Muscle of leg (tissue), 16 donors: ENCODE measurements at places on chromosomes 6 and 20. TPM values are rescaled to one million over a fixed set of nuclear protein-coding genes. Genes with fewer than 3 reads are reported as not detected.

GRCh38 chr6:167731216-167731615, 95.5 kb upstream of the AFDN start:
- no peak for DNase-seq

GRCh38 chr20:21166801-21167200, 40.9 kb downstream of the KIZ start:
- no peak for DNase-seq

- DNase-seq: peak; percentile 60
Measured at GRCh38 chr20:47818016-47818415, 32.7 kb upstream of the SULF2 start.

DNA sequence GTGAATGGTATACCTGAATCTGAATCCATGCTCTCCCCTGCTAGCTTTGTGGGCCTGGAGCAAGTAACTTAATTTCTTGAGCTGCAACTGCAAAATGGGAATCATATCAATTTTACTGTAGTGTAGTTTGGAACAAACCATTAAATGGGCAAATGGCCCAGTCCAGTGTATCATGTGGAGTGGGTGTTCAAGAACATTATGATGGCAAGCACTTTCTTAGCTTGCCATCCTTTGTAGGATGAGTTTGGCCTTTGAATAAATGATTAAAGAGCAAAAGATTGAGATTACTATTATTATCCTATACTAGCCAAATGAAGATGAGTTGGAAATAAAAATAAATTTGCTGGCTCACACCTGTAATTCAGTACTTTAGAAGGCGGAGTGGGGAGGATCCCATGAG, 120.4 kb downstream of the SESN1 start:
- no peak for DNase-seq

DNA sequence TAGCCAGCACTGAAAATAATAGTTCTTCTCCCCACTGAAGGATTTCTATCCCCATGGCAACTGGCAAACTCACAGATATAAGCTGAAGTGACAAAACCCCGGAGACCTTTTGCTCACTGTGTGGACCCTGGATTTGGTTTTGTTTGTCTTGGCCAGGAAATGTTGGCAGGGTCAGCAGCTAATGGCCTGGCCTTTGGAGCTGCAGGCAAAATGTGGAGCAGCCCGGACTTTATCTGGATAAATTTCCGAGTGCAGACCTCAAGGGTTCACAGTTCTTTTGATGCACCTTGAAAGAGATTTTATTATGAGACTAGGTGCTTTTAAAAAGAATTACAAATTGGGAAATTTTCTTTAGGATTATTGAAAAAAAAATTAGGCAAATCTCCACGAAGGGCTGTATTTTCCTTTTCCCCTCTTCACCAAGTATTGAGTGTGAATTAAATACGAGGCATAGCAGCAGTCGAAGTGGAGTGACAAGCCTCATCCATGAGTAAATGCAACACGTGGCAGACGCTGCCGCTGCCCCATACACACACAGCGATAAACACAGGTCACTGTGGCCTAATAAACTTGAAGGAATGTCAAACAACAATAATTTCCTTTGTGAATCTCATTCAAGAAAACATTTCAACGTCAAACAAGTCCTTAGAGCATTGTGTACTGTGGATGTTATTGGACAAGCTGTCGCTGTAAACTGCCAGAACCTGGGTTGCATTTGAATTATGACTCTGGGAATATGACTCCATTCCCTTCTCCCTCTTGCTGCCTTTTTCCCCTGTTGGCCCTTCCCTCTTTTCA, 35.1 kb upstream of the CCN6 start:
- peak; percentile 94 for DNase-seq

DNA sequence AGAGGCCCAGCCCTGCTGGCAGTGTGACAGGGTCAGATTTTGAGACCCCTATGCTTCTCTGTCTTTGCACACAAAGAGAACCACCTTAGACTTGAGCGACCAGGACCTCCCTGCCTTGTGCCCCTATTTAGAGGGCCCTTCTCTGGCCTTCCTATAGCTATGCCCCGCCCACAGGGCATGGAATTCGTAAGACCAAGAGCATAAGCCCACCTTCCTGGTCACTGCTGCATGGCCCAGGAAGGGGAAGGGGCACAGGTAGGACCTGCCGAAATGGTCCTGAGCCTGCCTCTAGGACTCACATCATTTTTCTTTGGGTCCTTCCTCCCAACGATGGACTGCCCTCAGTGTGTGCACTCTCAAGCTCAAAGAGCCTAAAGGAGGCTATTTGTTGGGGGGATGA, 65.1 kb upstream of the SRSF6 start:
- no peak for DNase-seq

The KIF16B gene
- total RNA-seq: 24.7 TPM

The MUC22 gene
- total RNA-seq: not detected
